ENCODE measurements at places on chromosomes 2 and 18. TPM values are rescaled to one million over a fixed set of nuclear protein-coding genes. Genes with fewer than 3 reads are reported as not detected.

- DNase-seq = peak; percentile 92
These were observed 126.6 kb downstream of the UBE2E3 start for GRCh38 chr2:181106789-181107627.

DNA sequence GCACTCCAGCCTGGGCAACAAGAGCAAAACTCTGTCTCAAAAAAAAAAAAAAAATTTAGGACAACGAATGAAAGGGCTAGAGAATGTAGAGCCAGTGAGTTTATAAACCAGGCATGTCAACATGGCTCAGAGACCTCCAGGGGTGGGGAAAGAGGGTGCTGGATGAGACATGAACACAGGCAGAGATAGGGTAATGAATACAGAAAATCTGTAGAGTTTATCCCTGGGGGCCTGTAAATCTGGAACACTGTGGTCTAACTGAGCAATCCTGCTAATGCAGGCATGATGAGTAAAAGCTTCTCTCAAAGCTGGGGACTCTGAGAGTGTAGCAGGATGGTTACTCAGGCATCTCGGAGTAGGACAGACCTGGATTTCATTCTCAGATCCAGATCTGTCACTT lies 59.2 kb upstream of the IGFBP2 start:
- DNase-seq = no peak

DNA sequence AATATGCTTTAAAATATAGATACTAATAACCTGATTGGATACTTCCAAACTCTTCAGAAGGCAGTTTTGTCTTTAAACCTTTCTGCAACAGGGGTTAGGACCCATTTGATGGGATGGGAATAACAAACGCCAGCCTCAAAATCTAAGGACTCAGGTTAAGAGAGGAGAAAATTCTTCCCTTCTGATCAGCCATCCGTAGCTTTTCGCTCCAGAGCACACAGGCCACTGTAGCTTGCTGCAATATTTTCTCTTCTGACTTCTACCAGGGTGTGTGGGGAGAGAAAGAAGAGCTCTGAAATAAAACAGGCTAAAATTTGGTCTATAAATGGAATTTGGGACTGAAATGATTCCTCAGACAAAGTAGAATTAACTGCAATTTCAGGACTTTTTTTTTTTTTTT lies 95.1 kb downstream of the ALPK2 start:
- DNase-seq = no peak

- DNase-seq = no peak
These were observed 87.4 kb downstream of the EML4 start for GRCh38 chr2:42256505-42256904.

GRCh38 chr2:167544602-167545001 lies 656.3 kb downstream of the XIRP2 start:
- DNase-seq = no peak

Gene NT5DC4
- not detected for total RNA-seq

Gene SELENOI
- total RNA-seq = 19.8 TPM

Measured in M059J (cell line).